MM.1S (cell line): ENCODE measurements at places on chromosomes 16 and 17.

GRCh38 chr17:74431568-74432423, at the start of gene GPRC5C:
TSS of gene GPRC5C (plus strand) at chr17:74432088. CDS start at chr17:74439777, 7,689 bp downstream.
- DNase-seq: no peak

- DNase-seq: no peak
These were observed 82.8 kb upstream of the GSE1 start for GRCh38 chr16:85530370-85530739.

GRCh38 chr17:77141846-77142449, 1.2 kb downstream of the SEC14L1 start:
- no peak for DNase-seq

GRCh38 chr17:40307001-40307730, 1.8 kb upstream of the RARA start:
- DNase-seq: no peak

GRCh38 chr17:82429824-82430223, 11.4 kb upstream of the OGFOD3 start:
- DNase-seq: no peak

DNA sequence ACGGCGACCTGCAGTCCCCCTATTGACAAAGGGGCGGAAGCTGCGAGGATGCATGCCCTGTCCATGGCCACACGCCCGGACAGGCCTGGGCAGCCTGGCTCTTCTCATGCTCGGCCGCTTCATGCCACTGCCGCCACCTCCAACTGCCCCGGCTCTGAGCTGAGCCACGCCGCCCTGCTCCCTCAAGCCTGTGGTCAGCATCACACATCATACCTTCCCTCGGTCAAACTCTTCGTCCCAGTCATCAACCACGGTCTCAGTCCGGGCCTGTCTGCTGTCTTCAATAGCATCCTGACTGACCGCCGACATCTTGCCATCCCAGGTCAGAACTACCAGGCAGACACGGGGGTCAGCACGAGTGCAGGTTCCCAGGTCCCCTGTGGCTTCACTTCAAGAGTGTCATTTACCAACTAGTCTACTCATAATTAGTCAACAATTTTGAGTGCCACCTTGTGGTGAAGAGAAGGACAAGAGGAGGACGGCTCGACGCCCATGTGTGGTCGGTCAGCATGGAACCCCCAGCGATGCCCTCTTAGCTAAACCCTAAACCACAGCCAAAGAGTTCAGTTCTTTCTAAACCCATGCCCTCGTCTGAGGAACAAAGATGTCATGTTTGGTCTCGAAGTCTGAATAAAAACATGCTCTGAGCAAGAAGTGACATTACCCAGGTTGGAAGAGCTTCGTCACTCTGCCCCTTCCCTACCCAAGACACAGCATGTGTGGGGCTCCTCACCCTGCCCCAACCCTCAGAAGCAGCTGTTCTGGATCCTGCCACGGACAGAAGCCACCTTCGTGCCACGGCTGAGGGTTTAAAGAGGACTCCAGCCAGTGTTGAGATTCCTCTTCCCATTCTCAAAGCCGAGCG, 16.9 kb upstream of the CYTH1 start:
- DNase-seq: peak; percentile 45

DNA sequence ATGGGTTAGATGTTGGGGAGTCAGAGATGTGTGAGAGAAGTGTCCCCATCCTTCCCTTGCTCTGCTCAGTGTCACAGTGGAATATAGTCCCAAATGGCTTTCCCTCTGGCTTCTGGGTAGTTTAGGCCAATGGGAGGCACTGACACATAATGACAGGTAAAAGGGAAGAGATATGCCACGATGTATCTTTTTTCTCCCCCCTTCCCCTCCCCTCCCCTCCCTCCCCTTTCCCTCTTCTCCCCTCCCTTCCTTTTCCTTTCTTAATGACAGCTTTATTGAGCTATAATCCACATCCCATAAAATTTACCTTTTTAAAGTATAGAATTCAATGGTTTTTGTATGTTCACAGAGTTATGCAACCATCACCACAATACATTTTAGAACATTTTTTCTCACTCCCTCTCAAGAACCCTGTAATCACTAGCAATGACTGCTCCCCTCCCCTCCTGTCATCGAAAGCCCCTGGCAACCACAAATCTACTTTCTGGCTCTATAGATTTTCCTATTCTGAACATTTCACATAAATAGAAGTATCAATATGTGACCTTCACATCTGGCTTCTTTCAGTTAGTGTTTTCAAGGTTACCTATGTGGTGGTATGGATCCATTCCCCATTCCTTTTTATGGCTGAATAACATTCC, 617 bp upstream of the CCR7 start:
- no peak for DNase-seq

- DNase-seq: no peak
These were observed 4.7 kb downstream of the ZNF750 start for GRCh38 chr17:82835122-82835521.

GRCh38 chr17:9537177-9537776, 38.3 kb downstream of the STX8 start:
- DNase-seq: no peak

DNA sequence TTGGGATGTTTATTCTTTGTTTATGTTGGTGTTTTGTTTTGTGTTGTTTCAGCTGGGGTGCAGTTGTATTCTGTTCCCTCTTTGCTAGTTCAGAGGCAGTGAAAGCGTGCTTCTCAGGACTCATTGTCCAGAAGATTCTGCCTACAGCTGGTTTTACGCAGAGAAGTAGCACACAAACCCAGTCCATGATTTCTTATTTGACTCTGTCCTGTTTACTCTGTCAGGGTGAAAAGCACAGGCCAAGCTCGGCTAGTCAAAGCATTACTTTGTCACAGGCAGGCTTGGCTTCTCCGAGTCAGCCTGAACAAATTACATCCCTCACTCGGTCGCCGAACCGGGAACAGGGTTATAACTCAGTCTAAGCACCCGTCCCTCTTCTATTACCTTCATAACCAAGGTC, 435.0 kb downstream of the MAF start:
- DNase-seq: no peak

DNA sequence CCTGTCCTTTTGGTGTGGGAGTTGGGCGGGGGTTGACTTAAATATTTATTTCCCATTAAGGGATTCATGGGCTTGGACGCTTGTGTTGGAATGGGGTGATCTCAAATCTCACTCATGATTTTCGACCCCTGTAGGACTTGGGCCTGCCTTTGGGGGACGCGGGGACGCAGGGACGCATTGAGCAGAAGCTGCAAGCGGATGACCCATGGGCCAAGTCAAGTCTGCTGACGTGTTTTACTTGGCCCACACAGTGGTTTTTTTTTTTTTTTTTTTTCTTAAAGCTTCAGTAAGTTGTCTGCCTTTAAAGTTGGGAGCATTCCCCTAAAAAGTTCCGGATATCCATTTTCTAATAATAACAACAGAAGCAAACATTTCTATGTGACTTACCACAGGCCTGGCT, 28.9 kb downstream of the CMIP start:
- DNase-seq: no peak

- no peak for DNase-seq
These were observed 8.3 kb upstream of the NLRC5 start for GRCh38 chr16:56980792-56981724.
